ENCODE measurements at places on chromosomes 2 and 18. TPM values are rescaled to one million over a fixed set of nuclear protein-coding genes. Genes with fewer than 3 reads are reported as not detected.

Gene SPATA3
- total RNA-seq: not detected

Gene C2orf81
- 0.34 TPM for total RNA-seq

DNA sequence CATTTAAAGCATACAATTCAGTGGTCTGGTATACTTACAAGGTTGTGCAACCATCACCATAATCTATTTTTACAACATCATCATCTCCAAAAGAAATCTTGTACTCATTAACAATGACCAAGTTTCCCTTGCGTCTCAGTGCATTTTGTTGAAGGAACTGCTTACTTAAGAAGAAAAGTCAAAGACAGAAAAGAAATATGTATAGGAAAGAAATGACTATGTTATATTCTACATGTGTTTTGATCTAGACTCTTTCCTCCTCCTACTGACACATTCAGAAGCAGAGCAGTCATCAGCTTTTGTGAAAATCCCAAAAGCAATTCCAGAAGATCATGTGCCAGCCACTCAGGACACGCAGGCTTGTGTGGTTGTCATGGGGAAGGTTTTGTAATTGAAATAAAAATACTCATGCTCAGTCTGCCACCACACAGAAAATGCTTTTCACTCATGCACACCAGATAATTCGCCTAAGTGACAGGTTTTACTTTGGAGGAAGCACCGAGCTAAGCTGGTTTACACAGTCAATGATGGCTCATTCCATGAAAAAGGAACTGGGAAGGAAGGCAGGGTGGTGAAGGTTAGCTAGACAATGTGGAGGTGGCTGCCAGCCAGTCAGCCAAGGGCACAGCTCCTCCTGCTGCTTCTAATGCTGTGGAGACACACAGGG, 158.5 kb upstream of the REV1 start:
- DNase-seq: no peak

- peak; percentile 57 for DNase-seq
These were observed 815 bp downstream of the GMCL1 start for GRCh38 chr2:69830045-69830905.

DNA sequence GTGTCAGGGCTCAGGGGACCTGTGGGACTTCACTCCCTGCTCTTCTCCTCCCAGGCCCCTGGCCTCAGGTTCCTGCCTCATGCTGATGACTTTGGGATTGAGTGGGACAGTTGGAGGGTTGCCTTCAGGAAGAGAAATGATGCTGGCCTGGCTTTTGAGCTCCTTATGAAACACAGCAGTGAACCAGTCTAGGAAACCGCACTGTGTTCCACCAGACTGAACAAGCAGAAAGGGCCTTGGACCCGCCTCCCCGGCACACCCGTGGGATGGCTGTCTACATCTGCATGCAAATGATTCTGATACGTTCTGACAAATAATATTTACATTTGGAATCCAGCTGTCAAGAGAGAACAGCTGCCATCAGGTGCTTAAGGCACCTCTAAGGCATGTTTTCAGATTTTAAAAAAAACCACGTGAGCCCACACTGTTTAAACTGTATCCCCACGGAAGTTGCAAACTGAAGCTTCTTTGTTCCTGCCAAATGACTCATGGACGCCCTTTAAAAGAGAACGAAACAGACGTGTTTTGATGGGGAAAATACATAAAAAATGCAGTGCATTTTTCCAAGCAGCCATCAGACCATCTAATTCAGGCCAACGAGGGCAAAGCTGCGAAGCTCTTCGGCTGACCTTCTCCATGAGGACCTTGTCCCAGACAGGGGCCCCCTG, 27.6 kb upstream of the ASAP2 start:
- DNase-seq: peak; percentile 61

DNA sequence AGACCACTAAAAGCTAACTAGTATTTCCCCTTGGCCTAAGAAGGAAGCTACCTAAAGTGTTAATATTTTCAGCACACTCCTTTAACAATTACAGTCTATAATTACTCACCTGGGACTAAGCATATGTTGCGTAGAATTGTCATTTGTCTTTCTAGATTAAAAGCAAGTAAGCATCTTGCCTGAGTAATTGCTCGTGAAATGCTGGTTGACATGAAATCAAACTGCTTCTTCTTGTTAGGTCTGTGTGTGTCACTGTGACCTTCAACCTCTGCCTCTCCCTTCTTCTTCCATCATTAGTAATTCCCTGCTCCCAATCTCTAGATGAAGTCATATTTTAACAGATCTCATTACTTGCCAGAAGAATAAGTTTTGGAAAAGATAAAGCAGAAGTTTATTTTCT, 212.2 kb downstream of the XIRP2 start:
- DNase-seq: no peak

DNA sequence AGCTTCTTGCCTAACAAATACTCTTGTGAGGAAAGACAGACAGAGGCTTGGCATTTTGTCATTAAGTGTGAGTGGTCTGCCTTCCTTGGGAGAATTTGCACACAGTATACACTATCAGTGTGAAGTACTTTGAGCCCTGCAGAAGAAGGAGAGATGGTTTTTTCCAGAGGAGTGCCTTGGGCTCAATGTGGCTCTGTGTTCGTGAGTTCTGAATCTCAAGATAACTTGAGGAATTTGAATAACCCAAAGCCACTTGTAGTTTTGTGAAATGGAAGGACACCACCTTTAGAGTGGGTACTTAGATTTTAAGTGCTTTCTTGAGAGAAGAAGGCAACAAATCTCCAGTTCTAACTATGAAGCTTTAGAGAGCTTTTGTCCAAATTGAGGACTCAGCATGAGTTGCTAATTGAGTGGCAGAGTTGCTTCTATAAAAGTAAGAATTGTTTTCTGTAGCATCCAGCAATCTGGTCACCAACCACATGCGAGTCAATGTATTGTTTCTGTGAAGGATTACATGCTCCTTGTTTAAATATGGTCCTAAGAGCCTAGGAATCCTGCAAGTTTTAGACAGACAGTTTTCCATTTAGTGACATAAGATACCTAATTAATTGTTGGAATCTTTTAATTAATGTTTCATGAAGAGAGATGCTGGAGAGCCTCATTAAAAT, 68.3 kb downstream of the BABAM2 start:
- no peak for DNase-seq

DNA sequence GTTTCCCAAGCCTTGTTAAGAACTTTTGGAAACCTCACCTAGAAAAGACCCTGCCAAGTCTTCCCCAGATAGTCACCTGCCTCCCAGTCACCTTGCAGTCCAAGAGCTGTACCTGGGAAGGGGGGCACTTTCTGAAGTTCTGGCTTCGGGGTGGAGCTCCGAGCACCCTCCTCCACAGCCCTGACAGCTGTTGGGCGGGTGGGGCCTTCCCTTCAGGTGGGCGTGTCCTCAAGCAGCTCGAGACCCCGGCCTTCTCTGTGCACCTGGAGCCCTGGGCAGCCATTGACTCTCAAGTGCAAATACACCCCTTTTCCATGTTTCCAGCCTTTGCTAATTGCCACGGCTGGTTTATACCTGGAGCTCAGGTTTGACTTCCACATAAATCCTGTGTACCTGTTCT, 37.0 kb upstream of the IGFBP5 start:
- no peak for DNase-seq

GRCh38 chr2:137262594-137262993, 497.2 kb downstream of the THSD7B start:
- no peak for DNase-seq
